ENCODE measurements at places on chromosomes 6 and 20.

- DNase-seq: no peak
Observed at GRCh38 chr6:33848484-33848883, 44.7 kb upstream of the MLN start.

DNA sequence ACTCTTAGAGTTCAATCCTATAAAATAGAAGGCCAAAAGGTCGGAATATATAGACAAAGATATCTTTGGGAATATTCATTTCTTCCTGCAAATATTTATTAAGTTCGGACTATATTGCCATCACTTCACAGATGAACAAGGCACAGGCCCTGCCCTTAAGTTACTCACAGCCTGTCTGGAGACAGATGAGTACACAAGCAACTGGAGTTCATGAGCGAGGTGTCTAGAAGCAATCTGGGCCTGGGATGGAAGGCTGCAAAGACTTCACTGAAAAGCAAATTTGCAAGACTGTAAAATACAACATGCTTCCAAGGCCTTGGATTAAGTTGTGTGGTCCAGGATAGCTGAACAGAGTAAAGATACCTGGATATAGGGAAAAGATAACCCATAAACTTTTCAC is 56.7 kb upstream of the CEP85L start:
- DNase-seq: no peak

DNA sequence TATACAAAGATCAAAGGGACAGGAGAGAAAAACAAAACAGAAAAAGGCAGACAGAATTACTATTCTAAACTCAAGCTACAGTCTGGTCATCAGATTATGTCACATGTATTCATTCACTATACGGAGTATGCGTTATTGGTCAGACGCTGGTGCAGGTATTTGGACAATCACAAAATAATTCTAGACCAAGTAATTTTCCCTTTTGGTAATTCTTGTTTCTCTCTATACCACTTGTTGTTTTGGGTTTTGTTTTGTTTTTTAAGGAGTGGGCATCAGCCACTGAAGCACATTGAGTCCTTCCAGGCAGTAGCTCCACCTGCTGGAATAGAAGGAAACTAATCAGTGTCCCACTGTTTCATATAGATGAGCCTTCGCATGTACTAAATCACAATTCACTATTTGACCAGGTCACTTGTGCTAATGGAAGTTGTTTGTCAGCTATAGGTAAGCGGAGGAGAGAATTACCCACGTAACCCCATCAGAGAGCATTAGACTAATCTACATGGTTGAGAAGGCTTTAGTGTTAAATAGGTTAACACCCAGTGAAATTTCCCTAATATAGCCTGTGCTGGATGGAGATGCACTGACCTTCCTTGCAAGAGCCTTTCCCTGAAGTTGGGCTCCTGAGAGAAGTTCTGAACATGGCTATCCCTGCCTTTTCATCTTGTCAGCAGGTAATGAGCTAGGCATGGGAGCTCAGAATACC is 77.9 kb downstream of the TNFAIP3 start:
- no peak for DNase-seq

GRCh38 chr6:122033564-122034181 is 365.8 kb upstream of the HSF2 start:
- DNase-seq: no peak

- no peak for DNase-seq
Observed at GRCh38 chr6:16343593-16343992, 105.2 kb downstream of the GMPR start.

DNA sequence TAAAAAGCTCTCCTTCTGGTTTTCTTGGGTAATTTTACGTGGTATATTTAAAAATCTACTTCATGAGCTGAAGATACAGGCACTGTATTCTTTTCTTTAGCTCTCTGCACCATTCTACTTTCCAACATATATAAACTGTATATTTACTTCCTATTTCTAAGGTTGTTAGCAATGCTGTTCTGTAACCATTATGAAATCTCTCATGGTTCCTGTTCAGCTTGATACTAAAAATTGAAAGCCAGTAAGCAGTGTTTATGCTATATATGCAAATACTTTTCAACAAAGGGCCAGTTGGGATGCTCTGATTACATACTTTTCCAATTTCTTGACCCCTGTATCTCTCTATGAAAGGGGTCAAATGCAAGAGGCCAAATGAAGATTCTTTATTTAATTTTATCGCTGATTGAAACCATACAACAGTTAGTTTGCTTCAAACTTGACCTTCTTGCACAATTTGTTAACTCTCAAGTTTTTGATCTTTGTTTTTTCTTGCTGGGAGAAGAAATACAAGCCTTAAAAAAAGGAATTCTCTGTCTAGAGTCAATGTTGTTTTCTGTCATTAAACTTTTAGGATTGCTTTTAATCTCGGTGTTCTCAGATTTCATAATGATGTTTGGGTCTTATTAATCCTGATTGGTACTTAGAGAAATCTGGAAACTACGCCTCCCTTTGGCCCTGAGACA is 223.2 kb downstream of the PRL start:
- no peak for DNase-seq

DNA sequence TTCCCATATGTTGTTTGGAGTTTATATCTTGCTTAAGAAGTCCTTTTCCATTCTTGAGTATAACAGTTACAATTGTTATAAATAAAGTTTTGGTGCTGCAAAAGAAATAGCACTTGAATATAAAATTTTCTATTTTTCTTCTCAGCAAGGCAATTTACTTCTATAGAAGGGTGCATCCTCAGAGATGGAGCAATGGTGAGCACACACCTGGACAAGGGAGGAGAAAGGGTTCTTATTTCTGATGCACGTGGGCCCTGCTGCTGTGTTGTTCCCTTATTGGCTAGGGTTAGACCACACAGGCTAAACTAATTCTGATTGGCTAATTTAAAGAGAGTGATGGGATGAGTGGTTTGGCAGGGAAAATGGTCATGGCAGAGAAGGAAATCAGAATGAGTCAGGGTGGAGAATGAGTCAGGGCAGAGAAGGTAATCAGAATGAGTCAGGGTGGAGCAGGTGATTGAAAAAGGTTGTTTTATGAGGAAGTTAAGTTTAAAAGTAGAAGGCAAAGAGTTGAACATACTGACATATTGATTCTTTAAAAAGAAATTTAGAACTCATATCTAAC is 38.0 kb downstream of the CST8 start:
- DNase-seq: no peak

DNA sequence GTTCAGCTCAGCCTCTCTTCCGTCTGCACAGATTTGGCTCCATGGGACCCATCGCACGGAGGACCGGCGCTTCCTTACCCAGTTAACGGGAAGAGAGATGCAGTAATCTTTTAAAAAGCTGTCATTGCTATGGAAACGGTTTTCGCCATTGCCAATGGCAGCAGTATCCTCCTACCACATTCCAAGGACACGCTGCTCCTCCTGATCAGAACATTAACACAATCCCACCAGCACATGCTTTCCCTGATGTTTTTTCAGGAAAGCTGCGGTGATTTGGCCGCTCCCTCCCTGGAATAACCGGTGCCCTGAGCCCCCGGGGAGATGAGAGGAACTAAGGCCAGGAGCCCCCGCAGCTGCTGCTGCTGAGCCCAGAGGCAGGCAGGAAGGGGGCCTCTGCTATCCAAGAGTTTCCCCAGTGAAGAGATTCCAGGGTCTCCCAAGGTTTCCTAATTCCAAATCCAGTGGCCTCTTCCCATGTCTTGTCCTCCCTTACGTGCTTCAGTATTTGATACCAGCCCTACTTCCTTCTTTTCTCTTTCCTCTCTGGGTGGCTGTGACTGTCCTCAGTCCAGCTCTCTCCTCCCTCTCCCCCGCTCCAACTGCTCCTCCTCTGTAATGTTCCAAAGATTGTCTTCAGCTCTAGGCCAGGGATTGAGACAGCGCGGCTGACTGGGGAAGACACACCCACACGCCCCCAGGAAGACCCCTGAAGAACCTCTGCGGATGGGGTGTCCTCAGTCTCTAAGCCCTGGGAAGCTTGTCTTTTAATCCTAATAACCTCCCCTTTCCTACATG is 2.6 kb downstream of the BNIP5 start:
- no peak for DNase-seq

DNA sequence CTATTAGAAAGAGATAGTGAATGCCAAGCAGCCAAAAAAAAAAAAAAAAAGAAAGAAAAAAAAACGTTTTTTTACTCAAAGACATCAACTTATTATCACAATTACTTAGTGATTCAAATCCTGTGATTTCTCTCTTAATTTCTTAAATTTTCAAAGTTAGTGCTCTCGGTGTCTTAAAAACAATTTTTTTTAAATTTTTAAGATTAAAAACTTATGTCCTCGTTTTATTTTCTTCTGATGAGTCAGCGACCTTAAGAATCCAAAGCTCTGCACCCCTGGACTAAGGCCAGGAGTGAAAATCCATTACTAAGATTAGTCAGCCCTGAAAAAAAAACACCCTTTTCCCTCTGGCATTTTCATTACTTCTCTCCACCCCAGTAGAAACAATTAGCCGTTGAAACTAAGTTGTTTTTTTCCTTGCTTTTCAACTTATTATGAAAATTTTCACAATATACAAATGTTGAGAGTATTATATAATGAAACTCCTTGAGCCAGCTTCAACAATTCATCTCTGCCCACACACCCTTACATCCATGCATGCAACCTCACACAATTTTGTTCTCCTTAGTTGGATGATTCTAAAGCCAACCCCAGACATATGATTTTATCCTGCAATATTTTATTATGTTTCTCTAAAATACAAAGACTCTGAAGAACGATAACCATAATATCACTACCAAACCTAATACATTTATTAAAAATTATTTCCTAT is 85.6 kb upstream of the CARMIL1 start:
- no peak for DNase-seq

All from stimulated activated CD8-positive, alpha-beta memory T cell treated with anti-CD3 and anti-CD28 coated beads, Interleukin-15, amount 100 ng/mL, for 4 hours (primary cell).